CD4-positive, alpha-beta T cell treated with Interleukin-15 for 1 hour (primary cell): ENCODE measurements at places on chromosomes 2 and 18.

DNA sequence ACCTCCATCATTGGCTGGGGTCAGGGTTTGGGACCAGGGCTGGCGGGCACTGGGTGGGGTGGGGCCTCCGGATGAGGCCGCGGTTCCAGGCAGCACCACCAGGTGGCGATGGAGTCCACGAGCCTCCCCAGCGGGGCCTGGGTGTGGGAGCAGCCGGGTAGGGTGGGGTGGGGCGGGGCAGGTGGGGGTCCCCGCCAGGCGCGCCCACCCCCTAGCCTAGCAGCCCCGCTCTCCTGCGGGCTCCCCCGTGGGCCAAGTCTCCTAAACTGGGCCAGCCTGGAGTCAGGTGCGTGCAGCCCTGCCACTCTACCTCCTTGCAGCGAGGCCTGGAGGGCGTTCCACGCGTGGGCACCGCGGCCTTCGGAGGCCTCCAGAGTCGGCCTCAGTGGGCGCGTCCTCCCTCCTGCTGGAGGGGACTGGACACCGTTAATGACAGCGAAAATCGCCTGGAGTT is 187.5 kb downstream of the TWIST2 start:
- peak; percentile 39 for DNase-seq

GRCh38 chr2:120940726-120941256 is 205.1 kb downstream of the GLI2 start:
- no peak for DNase-seq

- DNase-seq: no peak
Observed at GRCh38 chr2:181268174-181268867, 188.9 kb upstream of the ITGA4 start.

- DNase-seq: no peak
Observed at GRCh38 chr2:45345331-45346234, 265.5 kb downstream of the SRBD1 start.

DNA sequence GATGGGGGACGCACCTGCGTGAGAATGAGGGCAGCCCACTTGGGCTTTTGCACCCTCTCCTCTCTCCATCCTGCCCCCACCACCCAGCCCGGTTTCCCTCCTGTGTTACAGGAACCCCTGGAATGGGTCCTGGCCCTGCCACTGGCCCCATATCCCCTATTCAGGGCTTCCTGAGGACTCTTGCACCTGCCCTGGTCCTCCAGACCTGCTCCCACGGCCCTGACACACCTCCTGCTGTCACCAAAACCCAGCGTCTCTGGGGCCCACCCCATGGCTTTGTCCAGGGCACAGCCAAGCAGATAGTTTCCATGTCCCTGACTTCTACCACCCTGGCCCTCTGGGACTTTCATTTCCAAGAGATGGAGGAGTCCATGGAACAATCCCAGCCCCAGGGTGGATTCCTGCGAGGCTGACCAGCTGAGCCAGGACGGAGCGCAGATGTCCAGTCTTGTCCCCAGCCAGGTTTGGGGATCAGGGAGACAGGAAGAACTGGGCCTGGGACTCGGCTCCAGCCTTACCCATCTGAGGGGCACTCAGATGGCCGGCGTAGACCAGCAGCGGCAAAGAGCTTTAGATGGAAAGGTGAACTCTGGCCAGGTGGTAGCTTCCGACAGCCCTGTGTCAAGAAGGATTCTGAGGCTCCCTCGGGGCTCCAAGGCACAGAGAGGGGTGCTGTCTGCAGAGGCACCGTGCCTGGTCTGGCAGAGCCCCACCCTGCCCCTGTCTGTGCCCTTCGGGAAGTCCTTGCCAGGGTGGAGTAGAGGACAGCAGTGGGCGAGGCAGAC is 12.0 kb downstream of the GPR35 start:
- DNase-seq: no peak

GRCh38 chr18:62518460-62519375 is 4.1 kb upstream of the ZCCHC2 start:
- DNase-seq: no peak

- DNase-seq: peak; percentile 56
Observed at GRCh38 chr2:73907840-73908452, 15.1 kb downstream of the ACTG2 start.

DNA sequence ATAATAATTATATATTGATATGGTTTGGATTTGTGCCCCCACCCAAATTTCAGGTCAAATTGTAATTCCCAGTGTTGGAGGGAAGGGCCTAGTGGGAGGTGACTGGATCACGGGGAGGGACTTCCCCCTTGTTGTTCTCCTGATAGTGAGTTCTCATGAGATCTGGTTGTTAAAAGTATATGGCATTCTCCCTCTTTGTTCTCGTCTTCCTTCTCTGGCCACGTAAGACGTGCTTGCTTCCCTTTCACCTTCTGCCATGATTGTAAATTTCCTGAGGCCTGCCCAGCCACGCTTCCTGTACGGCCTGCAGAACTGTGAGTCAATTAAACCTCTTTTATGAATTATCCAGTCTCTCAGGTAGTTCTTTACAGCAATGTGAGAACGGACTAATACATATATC is 88.3 kb downstream of the ROCK2 start:
- no peak for DNase-seq

DNA sequence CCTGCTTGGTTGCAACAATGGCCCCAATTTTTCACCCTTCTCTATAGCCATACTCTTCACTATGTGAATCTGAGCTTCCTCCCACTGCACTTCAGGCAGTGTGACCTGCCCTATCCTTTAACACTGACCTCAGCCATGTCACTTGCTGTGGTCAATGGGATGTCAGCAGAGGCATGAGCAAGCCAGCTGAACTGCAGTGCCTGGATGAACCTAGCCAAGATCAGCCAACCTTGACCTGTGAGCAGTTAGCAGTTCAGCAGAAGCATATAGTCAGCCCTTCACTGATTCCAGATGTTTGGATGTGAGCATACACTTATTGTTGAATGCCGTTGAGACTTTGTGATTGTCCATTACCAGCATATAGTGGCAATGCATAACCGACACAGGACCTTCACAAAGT is 63.4 kb upstream of the BOD1L2 start:
- no peak for DNase-seq

DNA sequence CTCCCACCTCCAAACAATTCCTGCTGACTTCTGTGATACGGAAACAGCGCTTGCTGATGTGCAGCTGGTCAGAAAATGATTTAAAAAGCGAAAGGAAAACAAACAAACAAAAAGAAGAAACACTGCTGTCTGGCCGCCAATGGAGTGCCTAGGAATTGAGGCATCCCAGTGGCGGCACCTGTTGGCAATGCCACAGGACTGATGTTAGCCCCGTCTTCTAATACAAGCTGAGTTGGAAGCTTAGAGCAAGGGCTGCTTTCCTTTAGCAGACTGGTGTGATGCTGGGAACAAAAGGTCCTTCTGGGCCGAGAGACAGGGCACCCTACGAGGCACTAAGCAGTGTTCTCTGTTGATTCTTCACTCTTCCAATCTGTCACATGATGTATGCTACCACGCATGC is 163.6 kb upstream of the REV1 start:
- DNase-seq: no peak

- DNase-seq: no peak
Observed at GRCh38 chr2:75523313-75524275, 37.1 kb downstream of the EVA1A start.

- no peak for DNase-seq
Observed at GRCh38 chr2:216635171-216635570, 2.0 kb downstream of the IGFBP2 start.

DNA sequence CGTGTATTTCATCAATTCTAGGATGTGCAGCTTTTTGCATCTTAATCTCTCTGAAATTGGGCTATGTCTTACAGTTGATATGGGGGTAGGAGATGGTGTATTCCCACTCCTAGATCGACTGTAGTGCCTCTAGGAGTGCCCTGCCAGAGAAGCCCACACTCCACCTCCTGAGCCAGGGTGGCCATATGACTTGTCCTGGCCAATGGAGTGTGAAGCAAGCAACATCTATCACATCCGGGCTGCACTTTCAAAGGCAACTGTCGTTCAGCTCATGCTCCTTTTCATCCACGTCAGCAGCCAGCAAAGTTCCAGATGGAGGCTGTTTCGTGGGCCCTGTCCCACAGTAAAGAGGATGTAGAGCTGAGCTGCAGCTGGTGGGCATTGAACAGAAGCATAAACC is 149.4 kb upstream of the SLC1A4 start:
- peak; percentile 67 for DNase-seq

DNA sequence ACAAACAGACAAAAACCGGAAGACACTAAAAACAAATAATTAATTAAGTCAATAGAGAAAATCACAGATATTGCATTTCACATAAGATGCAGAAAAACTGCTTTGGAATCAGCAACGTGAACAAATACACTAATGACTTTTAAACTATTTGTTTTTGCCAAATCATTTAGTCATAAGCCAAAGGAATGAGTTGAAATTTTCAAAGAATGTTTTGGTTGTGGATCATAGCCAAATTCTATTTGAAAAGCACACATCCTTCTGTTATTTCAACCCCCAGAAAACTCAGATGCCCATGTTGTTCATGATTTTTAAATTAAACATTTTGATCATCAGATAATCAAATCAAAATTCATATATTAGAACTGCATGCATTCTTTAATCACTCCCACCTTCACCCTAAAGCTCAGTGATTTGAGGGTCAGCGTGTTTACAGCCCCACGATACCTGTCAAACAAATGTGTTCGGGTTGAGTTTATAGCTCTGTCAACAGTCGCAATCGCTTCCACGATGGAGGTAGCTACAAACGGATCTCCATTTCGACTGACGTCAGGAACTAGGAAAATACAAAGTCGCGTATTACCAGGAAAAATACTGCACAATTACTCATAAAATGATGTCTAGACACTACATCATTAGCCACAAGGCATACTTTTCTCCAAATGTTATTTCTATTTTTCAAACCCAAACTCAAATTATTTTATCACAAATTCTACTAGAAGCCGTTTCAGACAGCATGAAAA is 90.2 kb downstream of the PXDN start:
- DNase-seq: no peak

DNA sequence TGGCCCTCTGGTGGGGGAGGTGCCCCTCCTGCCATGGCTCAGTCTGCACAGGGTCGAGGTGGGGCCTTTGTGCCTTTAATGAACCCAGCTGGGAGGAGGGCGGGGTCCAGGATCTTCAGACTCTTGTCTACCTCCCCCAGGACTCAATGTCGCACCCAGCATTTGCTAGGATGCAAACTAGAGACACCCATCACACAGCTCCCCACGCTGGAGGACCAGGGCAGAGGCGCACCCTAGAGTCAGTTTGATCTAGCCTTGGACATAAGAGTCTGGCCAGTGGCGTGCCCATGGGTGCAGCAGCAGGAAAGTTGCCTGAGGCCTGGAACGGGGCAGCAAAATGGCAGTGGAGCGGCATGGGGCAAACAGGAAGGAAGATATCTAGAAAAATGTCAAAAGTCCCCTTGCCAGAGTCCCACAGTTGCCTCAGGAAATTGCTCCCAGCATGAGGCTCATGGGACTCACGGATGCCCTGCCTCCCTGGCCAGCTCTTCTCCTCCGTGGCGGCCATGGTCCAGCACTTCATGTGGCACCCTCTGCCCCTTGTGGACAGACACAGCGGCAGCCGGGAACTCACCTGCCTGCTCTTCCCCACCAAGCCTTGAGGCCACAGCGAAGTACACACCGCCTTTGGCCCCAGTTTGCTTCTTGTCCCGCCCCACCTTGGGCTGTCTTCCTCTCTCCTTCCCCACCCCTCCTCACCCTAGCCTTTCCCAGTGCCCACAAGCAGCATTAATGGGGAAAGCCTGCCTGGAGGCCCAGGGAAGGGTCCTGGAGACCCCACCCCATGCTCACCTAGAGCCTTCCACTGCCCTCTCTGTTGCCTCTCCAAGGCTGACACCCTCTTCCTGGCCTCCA is 17.7 kb downstream of the SH2D6 start:
- no peak for DNase-seq

GRCh38 chr18:59149007-59149406 is 9.3 kb downstream of the SEC11C start:
- no peak for DNase-seq

GRCh38 chr2:135647836-135648579 is 93.6 kb upstream of the UBXN4 start:
- no peak for DNase-seq

- DNase-seq: no peak
Observed at GRCh38 chr2:236545814-236546480, 23.7 kb upstream of the ACKR3 start.

DNA sequence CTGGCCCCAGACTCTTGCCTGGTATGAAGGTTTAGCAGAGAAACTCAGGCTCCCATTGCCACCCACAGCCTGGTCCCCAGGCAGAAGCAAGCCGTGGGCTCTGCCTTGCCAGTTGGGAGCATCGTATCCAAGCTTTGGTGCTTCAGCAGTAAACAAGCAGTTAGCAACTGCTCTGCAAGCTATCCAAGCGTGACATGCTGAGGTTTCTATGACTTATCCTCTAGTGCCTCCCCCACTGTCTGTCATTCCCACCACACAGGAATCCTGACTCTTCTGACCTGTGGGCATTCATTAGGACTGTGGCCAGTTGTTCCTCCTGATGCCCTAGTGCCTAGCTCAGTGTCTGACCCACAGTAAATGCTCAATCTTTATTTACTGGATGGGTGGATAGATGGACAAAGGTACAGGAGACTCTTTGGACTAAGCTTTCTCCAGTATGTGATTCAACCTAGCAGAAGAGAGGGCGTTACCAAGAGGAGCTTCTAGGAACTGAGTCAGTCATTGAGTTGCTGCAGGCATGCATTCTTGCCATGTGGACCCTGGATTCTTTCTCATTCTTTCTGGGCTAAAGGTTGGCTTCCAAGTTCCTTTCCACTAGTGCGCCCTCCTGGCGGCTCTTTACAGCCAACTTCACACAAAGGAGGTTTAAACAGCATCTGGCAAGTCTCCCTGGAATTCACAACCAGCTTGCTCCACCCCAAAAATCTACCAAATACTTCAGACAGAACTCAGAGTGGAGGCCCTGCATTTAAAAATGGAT is 40.6 kb upstream of the MRPL19 start:
- no peak for DNase-seq

GRCh38 chr2:198385856-198386255 is 581.5 kb downstream of the PLCL1 start:
- DNase-seq: no peak

DNA sequence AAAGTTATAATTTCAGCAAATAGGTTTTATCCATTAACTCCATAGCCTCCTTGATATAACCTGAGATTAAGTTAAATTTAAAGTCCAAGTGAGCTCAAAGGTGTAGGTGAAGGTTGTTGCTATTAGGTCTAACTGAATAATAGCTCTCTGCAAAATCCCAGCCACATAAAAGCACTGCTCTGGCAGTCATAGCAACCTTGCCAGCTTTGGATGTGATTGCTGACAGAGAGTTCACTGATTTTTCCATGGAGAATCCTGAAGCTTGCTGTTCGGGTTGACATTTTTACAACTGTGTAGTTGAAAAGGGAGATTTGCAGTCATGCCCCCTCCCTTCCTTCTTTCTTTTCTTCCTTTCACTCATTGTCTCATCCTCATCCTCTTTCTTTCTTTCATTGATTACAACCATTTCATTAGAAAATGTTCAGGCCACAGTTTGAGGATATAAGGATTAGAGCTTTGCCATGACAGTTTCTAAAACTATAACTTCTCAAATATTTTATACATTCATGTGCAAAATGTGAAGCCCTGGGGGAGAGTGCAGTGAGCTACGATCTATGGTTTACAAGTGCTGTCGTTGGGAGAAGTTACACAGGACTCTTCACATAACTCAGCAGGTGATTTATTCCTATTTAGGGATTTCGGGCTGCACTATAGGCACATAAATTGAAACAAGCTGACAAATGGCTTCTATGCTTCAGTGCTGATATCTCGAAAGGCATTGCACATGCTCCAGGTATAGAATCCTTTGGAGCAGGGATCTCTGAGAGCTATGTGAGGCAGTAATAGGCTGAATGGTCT is 193.8 kb downstream of the LRRTM4 start:
- no peak for DNase-seq
